ENCODE measurements at places on chromosomes 6 and 20.

- DNase-seq, result no peak
Observed at GRCh38 chr6:138241381-138241780, 23.1 kb upstream of the PBOV1 start.

DNA sequence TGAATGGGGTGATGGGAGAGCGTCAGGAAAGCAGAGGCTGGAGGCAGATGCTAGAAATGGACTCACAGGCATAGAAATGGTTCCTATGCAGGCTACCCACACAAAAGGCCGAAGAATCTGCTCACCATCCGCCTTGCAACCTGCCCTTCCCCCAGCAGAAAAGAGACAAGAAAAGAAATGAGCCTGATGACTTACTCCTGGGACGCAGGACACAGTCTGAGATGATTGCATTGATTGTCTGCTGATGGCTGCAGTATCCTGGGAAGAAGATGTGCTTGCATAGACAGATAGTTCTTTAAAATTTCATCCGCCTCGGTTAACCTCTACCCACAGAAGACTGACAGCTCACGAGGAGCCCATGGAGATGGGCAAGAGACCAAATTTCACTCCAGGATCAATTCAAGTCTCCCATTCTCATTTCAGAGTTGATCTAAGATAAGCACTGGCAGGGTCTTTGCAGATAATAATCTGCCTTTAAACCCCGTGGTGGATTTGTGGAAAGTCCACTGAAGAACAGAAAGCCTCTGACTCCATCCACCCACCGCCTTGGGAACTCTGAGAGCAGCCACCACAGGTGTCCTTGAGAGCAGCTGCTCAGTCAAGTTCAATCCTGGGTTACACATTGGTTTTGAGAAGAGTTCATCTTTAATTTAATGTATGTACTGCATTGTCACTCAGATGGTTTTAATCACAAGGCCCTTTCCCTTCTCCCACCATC, 7.2 kb downstream of the AGPAT4 start:
- DNase-seq, result no peak

GRCh38 chr6:81487489-81487888, 265.0 kb downstream of the TENT5A start:
- no peak for DNase-seq

DNA sequence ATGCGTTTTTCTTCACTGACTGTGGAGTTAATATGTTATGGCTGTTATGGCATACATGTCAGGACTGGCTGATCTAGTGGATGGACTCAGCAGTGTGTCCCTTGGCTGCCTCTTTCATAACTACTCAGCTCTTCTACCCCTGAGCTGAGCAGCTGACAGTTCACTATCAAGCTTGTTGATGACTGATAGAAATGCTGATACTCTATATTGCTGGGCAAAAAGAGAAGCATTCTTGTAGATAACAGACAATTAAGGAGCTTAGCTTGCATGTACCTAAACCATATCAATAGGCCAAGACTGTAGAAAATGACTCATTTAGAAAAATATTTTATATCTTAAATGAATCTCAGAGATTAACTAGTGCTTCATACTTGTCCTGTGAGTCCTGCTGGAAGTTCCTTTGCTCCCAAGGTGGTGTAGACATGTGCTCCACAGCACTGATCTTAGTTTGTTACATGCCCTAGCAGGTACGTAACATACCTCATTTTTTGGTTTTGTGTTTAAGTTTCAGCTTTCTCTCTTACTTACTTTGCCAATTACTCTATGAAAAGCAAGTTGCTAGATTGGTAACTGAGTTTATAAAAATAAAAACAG, 236.9 kb downstream of the GMDS start:
- no peak for DNase-seq

DNA sequence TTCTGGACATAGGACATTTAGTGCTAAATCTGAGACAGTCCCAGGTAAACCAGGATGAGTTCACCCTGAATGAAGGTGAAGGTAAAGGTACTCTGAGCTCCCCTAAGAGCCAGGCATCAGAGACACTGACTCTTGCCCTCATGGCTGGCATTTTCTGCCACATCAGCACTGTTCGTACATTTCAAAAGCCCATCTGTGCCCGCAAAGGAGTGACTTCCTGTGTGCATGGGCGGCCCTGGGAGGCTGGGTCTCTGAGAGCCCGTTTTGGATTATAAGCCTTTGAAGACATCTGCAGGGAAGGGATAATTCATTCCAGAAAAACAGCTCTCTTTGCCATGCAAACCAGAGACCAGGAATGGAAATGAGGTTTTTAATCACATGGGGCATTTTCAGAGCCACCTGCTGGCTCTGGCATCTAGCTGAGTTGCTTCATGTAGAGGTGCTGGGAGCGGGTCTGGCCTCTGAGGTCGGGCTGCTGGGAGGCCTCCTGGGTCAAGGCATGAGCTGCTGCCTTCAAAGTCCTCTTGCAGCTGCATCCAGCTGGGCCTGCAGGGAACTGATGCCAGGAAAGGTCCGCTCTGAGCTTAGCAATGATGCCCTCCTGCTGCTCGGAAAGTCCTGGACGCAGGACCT, 348.3 kb downstream of the DHX35 start:
- DNase-seq, result no peak

DNA sequence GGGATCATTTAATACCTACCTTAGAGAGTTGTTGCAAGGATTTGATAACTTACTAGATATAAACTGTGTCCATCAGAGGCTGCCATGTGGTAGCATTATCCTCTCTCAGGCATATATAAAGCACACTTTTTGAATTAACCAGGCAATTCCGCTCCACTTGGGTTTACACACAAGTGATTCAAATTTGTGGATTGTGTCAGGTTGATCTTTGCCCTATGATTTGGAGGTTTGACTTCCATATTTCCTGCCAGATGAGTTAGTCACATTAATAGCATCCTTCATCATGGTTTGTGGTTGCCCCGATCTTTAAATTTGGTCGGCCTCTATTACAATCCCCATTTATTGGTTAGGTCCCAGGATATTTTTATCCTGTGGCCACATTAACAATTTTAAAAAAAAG, 44.8 kb upstream of the CTAGE9 start:
- DNase-seq, result peak; percentile 33

- no peak for DNase-seq
Observed at GRCh38 chr6:124661097-124661661, 301.1 kb upstream of the RNF217 start.

GRCh38 chr6:154765273-154765672, 32.1 kb downstream of the SCAF8 start:
- no peak for DNase-seq

DNA sequence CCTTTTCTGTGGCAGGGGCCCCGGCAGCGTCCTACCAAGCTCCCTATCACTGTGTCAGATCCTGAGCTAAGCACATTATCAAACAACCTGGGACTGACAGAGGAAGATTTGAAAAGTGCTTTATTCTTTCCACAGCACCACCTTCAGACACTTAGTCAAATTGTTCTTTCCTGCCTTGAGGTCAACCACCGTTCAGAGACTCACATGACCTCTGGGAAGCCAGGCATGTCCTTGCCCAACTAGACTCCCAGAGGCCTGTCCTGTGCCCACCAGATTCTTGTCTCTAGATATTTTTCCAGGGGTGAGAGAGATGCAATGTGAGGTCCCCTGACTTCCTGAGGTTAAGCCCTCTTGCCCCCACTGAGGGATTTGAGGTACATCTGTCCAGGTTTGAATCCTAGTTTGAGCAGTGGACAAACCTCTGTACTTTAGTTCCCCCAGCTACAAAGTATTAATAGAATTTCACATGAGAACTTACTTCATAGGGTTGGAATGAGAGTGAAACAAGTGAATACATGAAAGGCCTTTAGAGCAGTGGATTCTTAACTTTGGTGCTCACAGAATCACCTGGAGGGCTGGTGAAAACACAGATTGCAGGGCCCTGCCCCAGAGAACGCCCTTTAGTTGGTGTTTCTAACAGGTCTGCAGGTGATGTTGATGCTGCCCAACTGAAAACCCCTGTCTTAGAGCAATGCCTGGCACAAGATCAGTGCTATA, 179.8 kb downstream of the CLIC5 start:
- DNase-seq, result no peak

- no peak for DNase-seq
Observed at GRCh38 chr20:3930265-3931206, 41.3 kb downstream of the PANK2 start.

DNA sequence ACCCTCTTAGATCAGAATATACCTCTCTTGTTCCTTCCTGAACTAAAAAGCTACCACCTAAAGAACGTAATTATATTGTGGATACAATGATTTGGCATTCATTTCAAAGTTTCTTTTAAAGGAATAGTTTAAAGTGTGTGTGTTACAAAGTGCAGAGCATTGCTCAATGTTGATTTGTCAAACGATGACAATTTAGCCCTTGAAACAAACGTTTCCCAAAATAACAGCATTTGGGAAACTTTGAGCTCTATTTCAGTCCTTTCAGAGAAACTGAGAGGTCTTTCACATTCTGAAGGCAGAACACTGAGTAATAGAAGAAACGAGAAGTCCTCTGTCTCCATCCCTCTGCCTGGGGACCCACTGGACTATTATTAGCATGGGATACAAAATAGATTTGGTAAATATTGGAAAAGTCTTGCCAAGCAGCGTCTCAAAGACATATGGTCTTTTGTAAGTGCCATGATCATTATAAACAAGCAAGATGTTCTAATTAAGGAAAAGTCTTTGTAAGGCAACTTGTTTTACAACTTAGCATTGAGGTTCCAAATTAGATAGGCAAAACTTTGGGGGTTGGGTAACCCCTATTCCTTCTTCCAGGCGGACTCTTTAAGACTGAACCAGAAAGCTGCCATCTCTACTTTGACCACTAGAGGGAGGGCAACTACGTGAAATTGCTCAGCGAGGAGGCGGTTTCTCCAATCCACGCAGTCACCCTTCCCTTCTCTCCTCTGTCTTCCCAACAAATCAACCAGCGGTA, 208.8 kb downstream of the RNF144B start:
- DNase-seq, result peak; percentile 14

DNA sequence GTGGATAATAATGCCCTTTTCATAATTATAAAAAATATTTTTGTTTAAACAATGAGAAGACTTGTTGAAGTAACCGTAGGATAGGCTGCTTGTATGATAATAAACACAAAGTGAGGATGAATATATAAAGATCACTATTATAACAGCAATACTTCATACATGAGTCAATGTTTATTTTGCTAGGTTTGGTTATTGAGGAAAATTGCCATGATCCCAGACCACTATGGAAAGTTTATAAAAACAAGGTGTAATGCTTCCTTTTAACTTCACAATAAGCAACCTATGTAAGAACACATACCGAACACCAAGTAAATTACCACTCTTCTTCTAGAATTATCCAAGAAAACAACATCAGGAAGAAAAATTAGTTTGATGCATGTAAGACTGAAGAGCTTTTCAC, 495.3 kb upstream of the RNF217 start:
- no peak for DNase-seq

GRCh38 chr20:15364781-15365180, 1027.4 kb upstream of the FLRT3 start:
- no peak for DNase-seq

GRCh38 chr6:101770116-101770515, 376.6 kb downstream of the GRIK2 start:
- DNase-seq, result no peak

GRCh38 chr6:116450185-116450710, 10.9 kb upstream of the CALHM6 start:
- no peak for DNase-seq

- DNase-seq, result no peak
Observed at GRCh38 chr6:79231666-79232065, 2.8 kb downstream of the HMGN3 start.

DNA sequence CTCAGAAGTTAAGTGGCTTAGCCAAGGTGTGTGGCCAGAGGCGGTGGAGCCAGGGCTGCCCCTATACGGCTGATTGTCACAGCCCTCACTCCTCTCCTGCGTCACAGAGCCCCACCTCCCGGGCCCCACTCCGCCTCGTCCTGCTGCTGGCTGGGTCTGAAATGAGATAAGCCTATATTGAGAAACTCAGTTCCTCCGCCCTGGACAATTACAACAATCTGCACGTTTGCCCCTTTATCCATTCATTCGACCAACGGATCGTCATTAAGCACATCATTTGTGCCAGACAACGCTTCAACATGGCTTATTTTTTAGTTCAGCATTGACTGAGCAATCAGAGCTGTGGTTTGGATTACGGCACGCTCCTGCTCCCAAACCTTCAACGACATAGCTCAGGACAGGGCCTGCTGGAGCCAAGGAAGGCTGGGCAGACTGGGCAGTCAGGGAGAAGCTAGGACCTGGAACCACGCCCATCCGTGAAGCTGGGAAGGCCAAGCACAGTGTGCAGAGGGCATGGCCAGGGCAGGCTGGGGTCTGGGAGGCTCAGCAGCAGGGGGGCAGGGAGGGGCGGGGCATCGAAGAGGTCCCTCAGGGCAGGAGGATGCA, 16.6 kb upstream of the EZR start:
- no peak for DNase-seq

DNA sequence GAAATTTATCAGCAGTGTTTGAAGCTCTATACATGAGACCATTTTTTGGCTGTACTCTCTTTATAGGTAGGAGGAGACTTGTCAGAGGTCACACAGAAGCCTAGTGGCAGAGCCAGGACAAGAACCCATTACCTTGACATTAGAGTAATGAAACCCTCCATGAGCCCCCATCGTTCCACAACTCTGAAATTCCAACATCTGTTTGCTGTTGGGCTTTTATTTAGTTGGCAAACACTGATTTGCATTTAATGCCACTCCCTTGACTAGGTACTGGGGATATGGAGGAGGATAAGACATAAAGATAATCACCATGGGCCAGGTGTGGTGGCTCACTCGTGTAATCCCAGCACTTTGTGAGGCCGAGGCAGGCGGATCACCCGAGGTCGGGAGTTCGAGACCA, 1.6 kb downstream of the GSS start:
- no peak for DNase-seq

DNA sequence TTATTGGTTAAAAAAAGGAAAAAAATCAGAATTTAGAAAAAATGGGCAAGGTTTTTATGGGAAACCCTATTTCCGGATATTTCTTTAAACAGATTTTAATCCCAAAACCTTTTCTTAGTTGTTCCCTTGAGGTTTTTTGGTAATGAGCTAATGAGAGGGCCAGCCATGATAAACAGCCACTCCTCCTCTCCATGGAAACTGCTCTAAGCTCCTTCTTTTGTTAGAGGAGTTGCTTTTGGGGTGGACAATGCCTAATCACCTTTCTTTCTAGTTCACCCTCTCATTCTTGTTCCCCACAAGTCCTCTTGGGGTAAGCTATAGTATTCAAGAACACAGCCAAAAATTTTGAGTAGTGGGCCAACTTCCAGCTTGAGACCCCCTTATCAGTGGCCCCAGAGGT, 105.0 kb upstream of the FAM184A start:
- no peak for DNase-seq

GRCh38 chr20:709423-709822, 33.8 kb upstream of the SCRT2 start:
- no peak for DNase-seq
